Activated naive CD4-positive, alpha-beta T cell (primary cell): ENCODE measurements at places on chromosomes 1 and 21.

DNA sequence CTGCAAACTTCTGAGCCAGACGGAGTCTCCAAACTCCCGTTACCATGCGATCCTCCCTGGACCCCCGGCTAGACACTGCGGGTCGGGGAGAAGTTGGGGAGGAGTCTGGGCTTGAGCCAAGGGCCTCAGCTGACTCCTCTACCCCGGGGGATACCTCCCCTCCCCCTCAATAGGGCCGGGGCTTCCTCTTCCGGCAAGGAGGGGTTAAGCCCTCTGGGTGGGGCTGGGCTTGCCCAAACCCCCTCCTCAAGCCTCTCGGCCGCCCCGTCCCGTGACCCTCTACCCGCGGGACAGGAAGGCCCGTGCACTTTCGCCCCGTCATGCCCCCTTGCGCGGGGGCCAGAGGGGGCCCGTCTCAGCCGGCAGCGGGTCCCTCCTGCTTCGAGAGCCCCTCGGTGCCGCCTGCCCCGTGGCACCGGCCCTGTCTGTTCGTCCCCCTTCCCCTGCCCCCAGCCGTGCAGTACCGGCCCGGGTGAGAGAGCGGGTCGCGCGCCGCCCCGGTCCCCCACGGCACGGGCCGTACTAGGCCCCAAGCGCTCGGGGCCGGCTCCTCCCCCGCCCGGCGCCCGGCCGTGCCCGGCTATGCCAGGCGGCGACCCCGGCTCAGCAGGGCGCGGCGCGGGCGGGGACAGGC is 652 bp downstream of the ARL8A start:
- DNase-seq: no peak

- no peak for DNase-seq
Observed at GRCh38 chr1:214401666-214402065, 120.7 kb downstream of the SMYD2 start.

DNA sequence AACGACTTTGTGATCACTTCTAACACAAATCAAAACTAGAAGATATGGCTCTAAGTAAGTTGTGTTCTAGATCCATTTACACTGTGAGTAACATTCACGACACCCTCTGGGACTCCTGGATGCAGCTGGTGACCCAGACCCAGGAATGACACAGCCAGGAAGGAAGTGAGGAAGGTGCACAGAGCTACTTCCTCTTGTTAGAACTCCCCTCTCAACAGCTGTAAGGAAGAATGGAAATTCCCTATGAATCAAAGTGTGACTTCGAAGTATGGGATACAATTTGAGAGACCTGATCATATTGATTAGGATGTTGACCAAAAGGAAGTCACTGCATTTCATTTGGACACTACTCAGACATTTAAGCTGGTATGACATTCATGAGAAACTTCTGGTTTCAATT is 185.3 kb downstream of the NRIP1 start:
- DNase-seq: no peak

GRCh38 chr1:210445931-210446330 is 117.2 kb downstream of the HHAT start:
- DNase-seq: no peak

GRCh38 chr1:95115708-95116137 is 1.4 kb upstream of the TLCD4 start:
- no peak for DNase-seq

GRCh38 chr1:11379851-11380250 is 99.1 kb upstream of the DISP3 start:
- no peak for DNase-seq

DNA sequence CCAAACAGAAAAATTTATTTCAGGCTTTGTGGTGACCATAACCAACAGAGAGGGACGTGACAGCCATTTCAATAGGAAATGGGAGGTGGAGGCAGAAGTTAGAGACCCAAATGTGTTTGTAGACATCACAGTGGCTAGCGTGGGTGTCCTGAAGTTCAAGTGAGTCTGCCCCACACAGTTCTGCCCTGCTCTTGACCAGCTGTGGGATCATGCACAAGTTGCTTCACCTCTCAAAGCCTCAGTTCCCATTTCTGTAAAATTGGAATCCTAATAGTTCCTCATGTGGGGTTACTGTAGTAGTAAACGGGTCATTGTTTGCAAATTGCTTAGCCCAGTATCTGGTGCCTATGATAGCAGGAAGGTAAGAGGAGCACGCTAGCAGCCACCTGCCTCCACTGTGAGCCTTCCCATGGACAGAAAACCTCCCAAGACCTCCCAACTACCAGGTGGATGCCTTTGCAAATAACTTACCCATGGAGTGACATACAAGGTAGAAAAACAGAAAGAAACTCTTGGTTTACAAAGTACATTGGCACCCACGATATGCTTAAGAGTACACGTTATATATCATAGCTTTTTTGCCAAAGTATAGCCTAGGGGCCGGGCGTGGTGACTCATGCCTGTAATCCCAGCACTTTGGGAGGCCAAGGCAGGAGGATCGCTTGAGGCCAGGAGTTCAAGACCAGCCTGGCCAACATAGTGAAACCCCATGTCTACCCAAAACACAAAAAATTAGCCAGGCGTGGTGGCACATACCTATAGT is 29.1 kb downstream of the FHAD1 start:
- no peak for DNase-seq

- no peak for DNase-seq
Observed at GRCh38 chr1:154741327-154741726, 128.8 kb downstream of the KCNN3 start.

DNA sequence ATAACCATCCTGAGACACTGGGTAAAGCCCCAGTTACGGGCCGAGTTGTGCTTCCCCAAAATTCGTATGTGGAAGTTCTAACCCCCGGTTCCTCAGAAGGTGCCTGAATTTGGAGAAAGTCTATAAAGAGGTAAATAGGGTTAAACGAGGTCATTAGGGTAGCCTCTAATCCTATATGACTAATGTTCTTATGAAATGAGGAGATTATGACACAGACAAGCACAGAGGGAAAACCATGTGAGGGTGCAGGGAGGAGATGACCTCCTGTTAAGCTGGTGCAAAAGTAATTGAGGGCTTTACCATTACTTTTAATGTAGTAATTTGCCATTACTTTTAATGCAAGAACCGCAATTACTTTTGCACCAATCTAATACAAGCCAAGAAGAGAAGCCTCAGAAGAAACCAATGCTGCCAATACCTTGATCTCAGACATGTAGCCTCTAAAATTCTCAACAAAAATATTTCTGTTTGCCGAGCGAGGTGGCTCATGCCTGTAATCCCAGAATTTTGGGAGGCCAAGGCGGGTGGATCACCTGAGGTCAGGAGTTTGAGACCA is 260.8 kb downstream of the GPATCH2 start:
- no peak for DNase-seq

GRCh38 chr1:64502083-64502482 is 32.2 kb downstream of the CACHD1 start:
- no peak for DNase-seq

GRCh38 chr1:7554385-7555235 is 216.5 kb upstream of the VAMP3 start:
- no peak for DNase-seq

DNA sequence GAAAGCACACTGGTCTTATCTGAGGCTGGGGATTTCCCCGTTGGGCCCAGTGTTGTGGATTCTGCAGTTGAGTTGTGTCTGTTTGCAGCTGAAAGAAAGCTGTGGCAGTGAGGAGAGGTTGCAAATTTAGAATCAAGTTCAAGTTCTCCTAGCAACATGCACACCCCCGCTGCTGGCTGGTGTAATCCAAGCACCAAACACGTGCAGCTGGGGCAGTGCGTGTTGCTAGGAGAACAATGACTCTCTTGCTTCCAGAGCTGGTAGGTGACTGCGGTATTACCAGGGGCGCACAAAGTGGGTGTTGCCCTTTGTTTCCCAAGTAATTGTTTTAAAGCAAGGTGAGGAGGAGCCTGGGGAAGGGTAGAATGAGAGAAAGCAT is 91.5 kb downstream of the IER5 start:
- DNase-seq: no peak

DNA sequence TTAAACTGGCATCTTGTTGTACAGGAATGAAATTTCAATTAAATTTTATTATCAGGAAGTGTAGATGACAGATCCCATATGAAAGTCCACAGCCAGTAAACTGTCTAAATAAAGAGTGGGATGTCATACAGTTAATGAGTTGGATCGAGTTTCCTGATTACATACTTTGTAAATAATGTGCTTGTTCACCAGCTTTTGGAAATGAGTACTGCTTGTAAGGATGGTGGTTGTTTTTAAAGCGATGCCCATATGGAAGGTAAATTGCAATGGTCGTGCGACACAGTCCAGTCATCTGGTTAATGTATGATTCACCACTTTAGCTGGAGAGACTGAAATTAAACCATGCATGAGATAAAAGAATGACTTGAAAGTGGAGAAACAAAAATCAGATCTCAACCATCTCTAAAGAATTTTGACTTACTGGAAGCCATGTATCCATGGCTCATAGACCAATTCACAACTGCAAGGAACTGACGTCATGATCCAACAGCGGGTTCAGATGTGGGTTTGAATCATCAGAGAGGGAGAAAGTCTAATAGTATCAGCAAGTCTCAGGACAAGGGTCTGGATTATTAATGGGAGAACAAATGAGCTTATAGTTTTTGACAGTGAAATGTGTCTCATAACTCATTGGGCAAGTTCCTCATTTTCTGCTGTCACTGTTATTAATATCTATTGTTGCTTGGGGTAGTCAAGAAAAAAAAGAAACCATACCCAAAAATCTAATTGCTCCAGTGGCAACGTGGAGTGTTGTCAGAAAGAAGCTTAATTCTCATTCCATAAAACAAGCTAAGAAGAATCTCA is 49.0 kb downstream of the MAP10 start:
- DNase-seq: no peak

DNA sequence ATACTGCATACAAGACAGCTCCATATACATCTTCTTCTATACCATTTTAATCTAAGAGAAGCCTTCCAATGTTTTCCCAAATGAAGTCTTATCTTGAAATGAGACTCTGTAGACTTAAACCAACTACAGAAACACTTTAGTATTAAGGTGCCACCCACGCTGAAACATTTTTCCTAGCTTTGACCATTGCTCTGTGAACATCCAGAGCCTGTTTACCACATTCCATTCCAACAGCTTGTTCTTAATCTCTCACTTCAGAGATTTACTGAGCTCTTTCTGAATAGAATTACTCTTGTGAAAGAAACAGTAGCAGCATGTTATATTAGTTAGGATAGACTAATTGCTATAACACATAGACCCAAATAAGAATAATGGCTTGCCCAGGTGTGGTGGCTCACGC is 19.6 kb upstream of the POGZ start:
- DNase-seq: no peak

GRCh38 chr1:86778569-86779239 is 74.3 kb downstream of the SH3GLB1 start:
- no peak for DNase-seq

DNA sequence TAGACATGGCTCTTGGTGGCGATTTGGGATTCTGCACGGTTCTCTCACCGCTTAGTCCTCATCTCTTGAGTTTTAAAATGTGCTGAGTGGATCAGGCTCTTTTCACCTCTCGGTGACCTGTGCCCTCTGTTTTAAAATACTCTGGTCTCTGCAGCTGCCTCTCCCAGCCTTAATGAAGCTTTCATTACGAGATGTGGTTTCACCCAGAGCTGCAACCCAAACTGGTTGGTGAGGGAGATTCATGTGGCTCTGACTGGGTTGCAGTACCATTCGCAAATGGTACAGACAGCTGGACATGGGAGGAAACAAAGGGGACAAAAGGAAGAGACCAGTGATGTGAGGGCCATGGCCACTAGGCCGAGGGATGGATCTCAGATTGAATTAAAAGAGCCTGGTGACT is 258.9 kb downstream of the ASTN1 start:
- DNase-seq: no peak

DNA sequence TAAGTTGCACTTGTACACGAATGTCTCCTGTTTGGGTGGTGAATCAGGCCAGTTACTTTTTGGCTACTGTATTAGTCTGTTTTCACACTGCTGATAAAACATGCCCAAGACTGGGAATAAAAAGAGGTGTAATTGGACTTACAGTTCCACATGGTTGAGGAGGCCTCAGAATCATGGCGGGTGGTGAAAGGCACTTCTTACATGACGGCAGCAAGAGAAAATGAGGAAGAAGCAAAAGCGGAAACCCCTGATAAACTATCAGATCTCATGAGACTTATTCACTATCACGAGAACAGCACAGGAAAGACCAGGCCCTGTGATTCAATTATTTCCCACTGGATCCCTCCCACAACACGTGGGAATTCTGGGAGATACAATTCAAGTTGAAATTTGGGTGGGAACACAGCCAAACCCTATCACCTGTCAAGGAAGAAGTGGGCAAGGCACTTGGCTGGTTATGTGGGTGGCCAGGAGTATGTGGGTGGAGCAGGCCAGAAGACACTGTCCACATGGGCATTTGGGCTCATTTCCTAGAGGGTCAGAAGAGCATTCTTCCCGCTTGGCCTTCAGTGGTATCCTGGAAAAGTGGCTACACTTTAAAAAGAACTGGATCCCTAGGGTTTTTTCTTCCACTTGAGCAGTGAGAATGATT is 228.8 kb downstream of the HHAT start:
- no peak for DNase-seq

DNA sequence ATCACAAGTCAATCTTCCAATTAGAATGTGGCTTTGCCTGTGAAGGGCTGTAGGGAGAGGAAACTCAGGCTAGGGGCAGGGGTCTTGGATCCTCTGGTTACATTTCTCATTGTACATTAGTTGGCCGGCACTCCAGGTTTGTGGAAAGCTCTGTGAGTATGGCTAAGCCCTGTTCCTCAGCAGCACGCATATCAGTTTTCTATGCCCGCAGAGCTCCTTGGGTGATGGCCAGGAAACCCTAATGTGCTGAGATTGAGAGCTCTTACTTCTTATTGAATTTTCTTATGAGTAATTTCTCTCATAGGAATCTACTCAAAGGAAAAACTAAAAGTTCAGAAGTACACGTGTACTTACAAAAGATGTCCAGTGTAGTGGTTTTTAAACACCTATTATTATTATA is 30.7 kb upstream of the STMN1 start:
- no peak for DNase-seq

GRCh38 chr1:12184008-12184681 is 17.4 kb downstream of the TNFRSF1B start:
- no peak for DNase-seq

DNA sequence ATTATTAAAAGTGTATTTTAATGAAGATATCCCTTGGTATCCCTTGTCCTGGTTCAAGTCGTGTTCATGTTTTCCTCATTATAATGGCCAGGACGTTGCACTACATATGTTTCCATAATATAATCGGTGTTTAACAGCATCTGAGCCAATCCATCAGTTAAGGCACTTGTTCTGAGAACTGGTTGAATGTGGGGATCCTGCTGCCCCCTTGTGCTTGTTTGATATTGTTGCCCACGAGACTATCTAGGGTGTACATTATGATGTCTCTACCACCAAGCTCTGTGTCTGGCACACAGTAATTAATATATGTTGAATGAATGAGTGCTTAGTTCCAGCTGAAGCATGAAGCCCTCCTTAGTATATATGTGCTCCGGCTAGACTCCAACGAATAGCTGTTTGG is 193.0 kb downstream of the CACNA1E start:
- DNase-seq: no peak

GRCh38 chr1:40951943-40952743 is 27.4 kb upstream of the CTPS1 start:
- peak; percentile 24 for DNase-seq

DNA sequence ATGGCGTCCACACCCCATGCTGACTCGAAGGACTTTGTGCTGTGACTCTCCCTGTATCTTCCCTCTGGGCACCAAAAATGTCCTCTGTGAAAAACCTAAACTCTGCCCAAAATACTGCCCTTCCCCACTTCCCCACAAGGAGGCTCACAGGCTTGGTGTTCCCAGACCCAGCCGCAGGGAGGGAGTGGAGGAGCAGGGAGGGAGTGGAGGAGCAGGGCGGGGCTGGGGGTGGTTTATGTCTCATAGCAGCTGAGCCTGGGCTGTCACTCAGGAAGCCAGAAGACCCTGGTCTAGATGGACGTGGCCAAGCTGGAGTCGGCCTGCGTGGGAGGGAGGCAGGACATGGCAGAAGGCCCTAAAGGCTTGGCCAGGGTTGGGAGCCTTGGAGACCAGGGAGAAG is 461.7 kb downstream of the PTPRU start:
- DNase-seq: no peak
